ENCODE measurements at places on chromosomes 5 and 9.

- no peaks in the 10 kb centered on the region for H3K36me3 ChIP-seq
- no peak overlapping the region for H3K4me3 ChIP-seq
- H3K27ac ChIP-seq = no peak overlapping the region
- peaks cover 15% of the 10 kb centered on the region for H3K4me1 ChIP-seq
Measured at GRCh38 chr5:171625646-171626045, 160.0 kb upstream of the SMIM23 start.

GRCh38 chr9:129392093-129392541, 214.1 kb upstream of the IER5L start:
- no peak overlapping the region for H3K27ac ChIP-seq
- H3K4me3 ChIP-seq = no peak overlapping the region
- no peak for DNase-seq
- H3K4me1 ChIP-seq = no peaks in the 10 kb centered on the region

DNA sequence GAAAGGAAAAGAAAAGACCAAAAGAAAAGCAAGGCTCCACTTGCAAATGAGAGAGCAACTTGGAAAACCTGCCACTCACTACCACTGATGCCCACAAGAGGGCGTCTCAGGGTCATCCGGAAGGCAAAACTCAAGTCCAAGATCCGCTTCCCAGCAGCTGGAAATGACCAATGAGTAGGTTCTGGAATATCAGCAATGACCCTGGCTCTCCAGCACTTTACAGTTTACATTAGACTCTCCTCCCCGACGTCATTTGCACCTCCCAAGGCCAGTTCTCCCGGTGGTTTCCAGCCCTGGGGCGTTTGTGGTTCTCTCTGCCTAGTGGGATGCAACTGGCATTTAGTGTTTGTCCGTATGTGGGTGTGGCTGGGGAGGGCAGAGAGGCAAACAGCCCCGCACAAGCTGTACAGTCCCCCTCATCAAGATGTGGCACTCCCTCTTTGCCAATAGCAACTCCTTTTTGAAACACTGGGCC, 193.8 kb upstream of the ZNF618 start:
- peaks cover under 1% of the 10 kb centered on the region for H3K27me3 ChIP-seq
- peak; percentile 35 for DNase-seq
- H3K4me3 ChIP-seq = no peak overlapping the region
- no peaks in the 10 kb centered on the region for H3K4me1 ChIP-seq
- no peaks in the 10 kb centered on the region for H3K36me3 ChIP-seq

- peaks cover 39% of the 10 kb centered on the region for H3K36me3 ChIP-seq
- peaks cover 26% of the 10 kb centered on the region for H3K4me1 ChIP-seq
Measured at GRCh38 chr9:130129432-130130061, 42.7 kb upstream of the NCS1 start.

- no peak overlapping the region for H3K4me3 ChIP-seq
- no peaks in the 10 kb centered on the region for H3K27me3 ChIP-seq
- no peaks in the 10 kb centered on the region for H3K36me3 ChIP-seq
- H3K4me1 ChIP-seq = no peaks in the 10 kb centered on the region
- no peak for DNase-seq
Measured at GRCh38 chr5:62284946-62285891, 20.8 kb upstream of the KIF2A start.

DNA sequence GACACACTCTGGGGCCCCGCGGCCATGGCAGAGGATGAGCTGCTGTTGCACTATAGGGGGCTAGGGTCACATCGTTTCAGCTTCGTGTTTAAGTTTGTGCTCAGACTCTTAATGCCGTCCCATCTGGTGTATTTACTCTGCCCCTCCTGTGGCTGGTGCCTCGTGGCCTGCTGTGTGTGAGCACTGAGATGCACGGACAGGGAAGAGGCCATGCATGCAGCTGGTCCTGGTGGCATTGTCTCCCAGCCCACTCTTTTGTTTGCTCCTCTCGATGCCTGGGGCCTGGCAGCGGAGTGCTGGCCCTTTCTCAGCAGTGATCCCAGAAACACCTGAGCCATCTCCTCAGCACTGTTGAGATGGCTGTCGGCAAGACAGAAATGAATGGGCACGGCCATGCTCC, 30.0 kb upstream of the PHF2 start:
- H3K4me3 ChIP-seq = no peak overlapping the region
- H3K27ac ChIP-seq = no peak overlapping the region
- no peaks in the 10 kb centered on the region for H3K27me3 ChIP-seq

- H3K27me3 ChIP-seq = peaks cover 24% of the 10 kb centered on the region
- H3K4me3 ChIP-seq = no peak overlapping the region
- no peak for DNase-seq
- no peaks in the 10 kb centered on the region for H3K4me1 ChIP-seq
- H3K27ac ChIP-seq = no peak overlapping the region
- H3K36me3 ChIP-seq = no peaks in the 10 kb centered on the region
Measured at GRCh38 chr9:72695365-72695764, 174.0 kb downstream of the TMC1 start.

- no peaks in the 10 kb centered on the region for H3K4me1 ChIP-seq
- H3K4me3 ChIP-seq = no peak overlapping the region
- H3K27me3 ChIP-seq = no peaks in the 10 kb centered on the region
- H3K27ac ChIP-seq = no peak overlapping the region
- H3K36me3 ChIP-seq = no peaks in the 10 kb centered on the region
- DNase-seq = no peak
Measured at GRCh38 chr9:84858364-84858763, 188.8 kb downstream of the NTRK2 start.

DNA sequence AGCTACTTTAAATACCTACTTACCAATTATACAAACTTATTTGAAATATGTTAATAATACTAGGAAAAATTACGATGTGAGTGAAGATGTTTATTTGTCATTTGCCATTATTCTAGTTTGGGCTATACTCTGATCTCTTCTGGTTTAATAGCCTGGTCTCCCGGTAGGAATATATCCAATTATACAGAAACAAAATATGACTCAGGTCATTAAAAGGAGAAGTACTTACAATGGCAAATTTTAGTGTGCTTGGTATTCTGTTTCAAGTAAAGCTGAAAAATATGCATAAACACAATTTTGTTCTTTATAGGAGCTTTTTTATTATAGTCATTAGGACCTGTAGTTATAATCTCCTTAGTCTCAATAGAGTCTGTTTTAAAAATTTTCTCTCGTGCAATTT, 176.8 kb downstream of the SLCO4C1 start:
- H3K27ac ChIP-seq = no peak overlapping the region
- no peaks in the 10 kb centered on the region for H3K4me1 ChIP-seq
- H3K36me3 ChIP-seq = no peaks in the 10 kb centered on the region
- DNase-seq = no peak
- no peaks in the 10 kb centered on the region for H3K27me3 ChIP-seq

DNA sequence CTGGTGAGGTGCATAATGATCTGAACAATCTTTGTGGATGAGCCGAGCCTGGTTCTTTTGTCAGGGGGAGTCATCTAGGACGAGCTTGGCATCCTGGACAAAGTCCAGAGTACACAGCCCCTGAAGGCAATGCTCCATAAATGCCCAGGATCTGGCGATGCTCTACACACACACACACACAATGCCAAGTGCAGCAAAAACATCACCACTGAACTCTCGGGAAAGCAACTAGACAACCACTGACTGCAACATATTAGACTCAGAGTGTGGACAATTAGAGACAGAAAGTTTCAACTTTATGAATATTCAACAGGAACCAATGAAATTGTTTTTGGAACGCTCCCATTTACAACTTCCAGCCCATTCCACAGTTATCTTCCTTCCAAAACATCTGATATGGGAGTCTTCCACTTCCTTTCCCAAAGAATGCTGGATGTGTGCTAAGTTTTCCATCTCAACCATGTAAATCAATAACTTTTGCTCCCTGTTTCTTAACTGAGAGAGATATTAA, 227.6 kb upstream of the ANKRD55 start:
- no peaks in the 10 kb centered on the region for H3K36me3 ChIP-seq
- DNase-seq = no peak
- H3K27me3 ChIP-seq = no peaks in the 10 kb centered on the region

DNA sequence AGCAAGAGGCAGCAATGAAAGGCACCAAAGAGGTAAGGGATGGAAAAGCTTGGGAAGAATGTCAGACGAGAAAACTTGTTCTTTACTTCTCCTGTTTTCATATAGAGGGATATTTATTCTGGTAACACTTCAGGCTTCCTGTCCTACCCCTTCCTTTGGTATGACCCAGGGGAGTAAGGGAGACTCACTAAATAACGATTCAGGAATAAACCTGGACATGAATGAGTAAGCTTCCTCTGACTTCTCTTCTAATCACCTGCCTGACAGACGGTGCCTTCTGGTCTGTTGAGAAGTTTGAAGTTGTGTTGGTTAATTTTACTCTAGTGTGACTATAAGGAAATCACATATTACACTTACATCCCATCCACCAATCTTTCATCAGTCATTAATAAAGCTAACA, 461.2 kb downstream of the CDH12 start:
- no peak overlapping the region for H3K27ac ChIP-seq
- no peak overlapping the region for H3K4me3 ChIP-seq
- no peaks in the 10 kb centered on the region for H3K4me1 ChIP-seq
- no peaks in the 10 kb centered on the region for H3K27me3 ChIP-seq

DNA sequence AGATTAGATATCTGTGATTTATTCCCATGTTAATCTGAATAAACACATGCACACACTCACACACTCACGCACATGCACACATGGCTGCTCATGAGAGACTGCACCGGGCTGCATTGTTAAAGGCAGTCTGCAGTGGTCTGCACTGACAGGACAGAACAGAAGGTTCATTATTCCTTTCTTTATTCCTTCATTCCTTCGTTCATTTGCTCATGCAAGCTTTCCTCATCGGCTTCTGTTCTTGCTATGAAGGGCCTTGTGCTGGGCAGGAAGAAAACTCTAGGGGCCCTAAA, 41.4 kb upstream of the FSTL4 start:
- no peaks in the 10 kb centered on the region for H3K36me3 ChIP-seq
- H3K27me3 ChIP-seq = no peaks in the 10 kb centered on the region
- H3K4me3 ChIP-seq = no peak overlapping the region

GRCh38 chr9:18138656-18139055, 335.3 kb upstream of the ADAMTSL1 start:
- no peak for DNase-seq
- H3K27me3 ChIP-seq = no peaks in the 10 kb centered on the region
- H3K4me1 ChIP-seq = no peaks in the 10 kb centered on the region
- no peak overlapping the region for H3K4me3 ChIP-seq
- no peaks in the 10 kb centered on the region for H3K36me3 ChIP-seq

DNA sequence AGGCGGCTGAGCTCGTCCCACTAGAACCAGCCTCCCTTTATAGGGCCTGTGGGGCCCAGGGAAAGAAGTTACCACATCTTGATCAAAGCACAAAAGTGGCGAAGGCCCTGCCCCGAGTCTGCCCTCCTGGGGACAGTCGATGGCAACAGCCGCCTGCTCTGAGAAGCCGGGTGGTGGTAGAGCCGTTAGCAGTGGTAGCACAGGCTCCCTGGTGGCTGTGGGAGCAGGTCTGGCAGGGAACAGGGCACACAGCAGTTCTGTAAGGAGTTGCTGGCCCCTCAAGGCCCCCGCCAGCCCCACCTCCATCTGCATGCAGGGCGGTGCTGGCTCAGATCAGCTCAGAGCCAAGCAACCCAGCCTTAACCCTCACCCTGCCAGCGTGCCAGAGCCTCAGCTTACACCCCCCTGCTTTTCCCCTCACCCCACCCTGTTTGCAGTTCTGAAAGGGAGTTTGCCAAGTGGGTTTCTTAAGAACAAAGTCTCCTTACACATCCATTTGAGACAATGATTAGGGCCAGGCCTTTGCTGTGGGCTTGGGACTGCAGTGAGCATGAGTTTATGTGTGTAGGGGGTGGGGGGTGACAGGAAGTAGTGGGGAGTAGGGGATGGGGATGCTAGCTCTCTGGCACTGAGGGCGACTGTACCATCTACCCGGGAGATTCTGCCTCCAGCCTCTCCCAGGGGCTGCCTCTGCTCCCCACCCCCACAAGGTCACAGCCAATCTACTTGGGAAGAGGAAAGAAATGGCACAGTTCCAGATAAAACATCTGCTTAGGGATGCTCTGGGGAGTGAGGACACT, 11.8 kb downstream of the ACSL6 start:
- H3K27me3 ChIP-seq = no peaks in the 10 kb centered on the region
- H3K4me3 ChIP-seq = no peak overlapping the region
- no peaks in the 10 kb centered on the region for H3K4me1 ChIP-seq
- no peak overlapping the region for H3K27ac ChIP-seq
- H3K36me3 ChIP-seq = no peaks in the 10 kb centered on the region
- DNase-seq = no peak

GRCh38 chr9:16386007-16386826, 484.3 kb downstream of the BNC2 start:
- no peaks in the 10 kb centered on the region for H3K36me3 ChIP-seq
- no peak overlapping the region for H3K27ac ChIP-seq
- DNase-seq = no peak
- H3K4me1 ChIP-seq = peaks cover 9% of the 10 kb centered on the region

DNA sequence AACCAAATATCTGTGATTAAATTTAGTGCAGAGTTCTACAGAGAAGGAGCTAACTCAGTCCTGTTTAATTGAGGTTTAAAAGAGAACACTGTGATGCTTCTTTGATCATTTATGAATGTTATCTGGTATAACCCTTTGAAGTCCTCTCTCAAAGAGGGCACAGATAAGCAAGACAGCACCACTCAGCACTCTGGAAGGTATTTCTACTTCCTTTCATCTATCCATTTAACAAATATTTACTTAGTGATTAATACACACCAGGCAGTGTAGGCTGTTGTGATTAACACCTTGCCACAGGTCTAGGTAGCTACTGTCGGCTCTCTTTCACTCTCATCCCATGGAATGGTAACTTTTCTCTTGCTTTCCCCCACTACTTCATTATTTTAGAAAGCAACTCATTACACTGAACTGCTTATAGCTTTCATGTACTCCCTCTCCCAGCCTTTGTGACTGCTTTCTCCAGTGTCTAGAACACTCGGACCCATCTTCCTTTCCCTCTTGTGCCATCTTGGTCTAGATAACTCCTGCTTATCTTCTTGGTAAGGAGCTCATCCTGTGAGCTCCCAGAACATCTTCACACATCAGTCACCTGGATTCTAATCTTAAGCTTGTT, 54.7 kb downstream of the GLDC start:
- no peaks in the 10 kb centered on the region for H3K36me3 ChIP-seq
- no peak overlapping the region for H3K4me3 ChIP-seq
- peaks cover 9% of the 10 kb centered on the region for H3K4me1 ChIP-seq
- H3K27me3 ChIP-seq = no peaks in the 10 kb centered on the region
- DNase-seq = no peak

- no peaks in the 10 kb centered on the region for H3K36me3 ChIP-seq
- H3K27me3 ChIP-seq = no peaks in the 10 kb centered on the region
- H3K27ac ChIP-seq = no peak overlapping the region
- no peak for DNase-seq
Measured at GRCh38 chr5:89090037-89090436, 207.1 kb upstream of the MEF2C start.
